ENCODE measurements at places on chromosomes 12 and 14. TPM values are rescaled to one million over a fixed set of nuclear protein-coding genes. Genes with fewer than 3 reads are reported as not detected.

DNA sequence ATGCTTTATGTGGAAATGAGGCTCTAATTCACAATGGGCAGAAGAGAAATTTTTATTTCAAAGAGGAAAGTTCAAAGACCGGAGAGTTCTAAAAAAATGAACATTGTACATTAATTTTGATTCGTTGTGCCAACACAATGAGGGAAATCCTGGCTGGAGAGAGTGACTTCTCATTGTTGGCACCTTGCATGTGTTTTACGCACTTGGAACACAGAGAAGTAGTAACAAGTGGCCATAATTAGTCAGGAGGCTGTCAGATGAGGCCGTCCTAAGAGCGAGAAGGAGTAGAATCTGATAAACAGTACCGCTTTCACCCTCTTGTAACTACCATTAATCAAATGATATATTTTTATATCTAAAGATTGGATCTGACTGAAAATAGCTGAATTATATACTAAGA is 6.9 kb downstream of the LMO3 start:
- DNase-seq, result no peak

GRCh38 chr12:774051-774614 is 21.8 kb downstream of the WNK1 start:
- DNase-seq, result no peak

DNA sequence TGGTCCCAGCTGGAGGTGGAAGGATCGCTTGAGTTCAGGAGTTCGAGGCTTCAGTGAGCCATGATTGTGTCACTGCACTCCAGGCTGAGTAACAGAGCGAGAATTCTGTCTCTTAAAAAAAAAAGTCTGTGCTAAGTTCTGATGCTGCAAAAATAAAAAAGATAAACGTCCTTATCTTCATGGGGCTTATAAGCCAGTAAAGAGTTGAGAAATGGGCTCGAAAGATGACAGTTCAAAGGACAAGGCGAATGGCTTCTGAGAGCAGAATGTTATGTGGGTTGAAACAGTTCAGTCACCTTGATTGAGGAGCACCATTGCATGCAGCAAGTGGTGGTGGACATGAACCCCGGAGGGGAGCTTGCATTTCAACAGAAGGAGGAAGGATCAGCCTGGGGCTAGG is 4.7 kb downstream of the TSPAN9 start:
- DNase-seq, result no peak

- no peak for DNase-seq
These were observed 70.9 kb downstream of the STXBP6 start for GRCh38 chr14:24978862-24979724.

CABP1 gene
- not detected for total RNA-seq

E2F7 gene
- 13.1 TPM for total RNA-seq
